CD4-positive, alpha-beta T cell (primary cell): ENCODE measurements at places on chromosomes 7 and 10.

- DNase-seq = no peak
Observed at GRCh38 chr7:47506382-47507339, 75.2 kb downstream of the TNS3 start.

GRCh38 chr7:22771872-22772228 lies 44.9 kb downstream of the IL6 start:
- no peak for DNase-seq

DNA sequence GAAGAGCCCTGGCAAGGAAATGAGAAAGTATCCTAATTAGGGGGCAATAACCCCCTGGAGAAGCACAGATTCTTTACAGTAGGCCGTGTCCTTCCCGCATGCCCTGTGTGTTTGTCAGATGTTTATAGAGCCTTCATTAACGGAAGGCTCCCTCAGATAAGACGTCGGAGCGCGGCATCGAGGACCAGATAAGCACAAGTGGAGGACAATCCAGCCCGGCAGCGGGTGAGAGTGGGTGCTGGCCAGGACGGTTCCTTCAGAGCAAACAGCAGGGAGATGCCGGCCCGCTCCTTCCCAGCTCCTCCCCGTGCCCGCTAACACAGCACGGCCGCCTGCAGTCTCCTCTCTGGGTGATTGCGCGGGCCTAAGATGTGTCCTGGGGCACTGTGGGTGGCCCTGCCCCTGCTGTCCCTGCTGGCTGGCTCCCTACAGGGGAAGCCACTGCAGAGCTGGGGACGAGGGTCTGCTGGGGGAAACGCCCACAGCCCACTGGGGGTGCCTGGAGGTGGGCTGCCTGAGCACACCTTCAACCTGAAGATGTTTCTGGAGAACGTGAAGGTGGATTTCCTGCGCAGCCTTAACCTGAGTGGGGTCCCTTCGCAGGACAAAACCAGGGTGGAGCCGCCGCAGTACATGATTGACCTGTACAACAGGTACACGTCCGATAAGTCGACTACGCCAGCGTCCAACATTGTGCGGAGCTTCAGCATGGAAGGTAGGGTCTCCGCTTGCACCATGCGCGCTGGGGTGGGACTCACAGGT lies at the start of gene GDF2:
Gene GDF2 (plus strand): TSS at position 155 of the 762 bp plus-strand sequence. CDS start 215 bp downstream, at position 370.
- no peak for DNase-seq

GRCh38 chr10:13189961-13190360 lies 28.6 kb downstream of the MCM10 start:
- no peak for DNase-seq

GRCh38 chr10:9357471-9357870 lies 1303.0 kb downstream of the GATA3 start:
- no peak for DNase-seq

DNA sequence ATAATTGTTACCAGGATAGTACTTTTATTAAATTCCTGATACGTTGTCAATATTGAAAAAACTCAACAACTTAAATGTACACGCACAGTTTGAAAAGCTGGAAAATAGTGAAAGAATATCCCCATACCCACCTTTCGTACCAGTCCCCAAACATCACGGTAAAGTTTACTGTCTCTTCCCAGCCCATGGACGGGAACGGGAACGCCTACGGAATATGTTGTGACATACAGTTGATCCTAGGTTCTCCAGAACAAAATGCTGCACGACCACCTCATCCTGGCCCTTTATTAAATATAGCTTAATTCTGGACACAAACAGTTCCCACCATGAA lies 527 bp upstream of the BCAP29 start:
- no peak for DNase-seq

GRCh38 chr7:106072715-106073091 lies 39.4 kb downstream of the SYPL1 start:
- no peak for DNase-seq

- no peak for DNase-seq
Observed at GRCh38 chr10:1251769-1252168, 195.6 kb downstream of the WDR37 start.

- DNase-seq = no peak
Observed at GRCh38 chr7:45033261-45033930, 33.4 kb downstream of the CCM2 start.

DNA sequence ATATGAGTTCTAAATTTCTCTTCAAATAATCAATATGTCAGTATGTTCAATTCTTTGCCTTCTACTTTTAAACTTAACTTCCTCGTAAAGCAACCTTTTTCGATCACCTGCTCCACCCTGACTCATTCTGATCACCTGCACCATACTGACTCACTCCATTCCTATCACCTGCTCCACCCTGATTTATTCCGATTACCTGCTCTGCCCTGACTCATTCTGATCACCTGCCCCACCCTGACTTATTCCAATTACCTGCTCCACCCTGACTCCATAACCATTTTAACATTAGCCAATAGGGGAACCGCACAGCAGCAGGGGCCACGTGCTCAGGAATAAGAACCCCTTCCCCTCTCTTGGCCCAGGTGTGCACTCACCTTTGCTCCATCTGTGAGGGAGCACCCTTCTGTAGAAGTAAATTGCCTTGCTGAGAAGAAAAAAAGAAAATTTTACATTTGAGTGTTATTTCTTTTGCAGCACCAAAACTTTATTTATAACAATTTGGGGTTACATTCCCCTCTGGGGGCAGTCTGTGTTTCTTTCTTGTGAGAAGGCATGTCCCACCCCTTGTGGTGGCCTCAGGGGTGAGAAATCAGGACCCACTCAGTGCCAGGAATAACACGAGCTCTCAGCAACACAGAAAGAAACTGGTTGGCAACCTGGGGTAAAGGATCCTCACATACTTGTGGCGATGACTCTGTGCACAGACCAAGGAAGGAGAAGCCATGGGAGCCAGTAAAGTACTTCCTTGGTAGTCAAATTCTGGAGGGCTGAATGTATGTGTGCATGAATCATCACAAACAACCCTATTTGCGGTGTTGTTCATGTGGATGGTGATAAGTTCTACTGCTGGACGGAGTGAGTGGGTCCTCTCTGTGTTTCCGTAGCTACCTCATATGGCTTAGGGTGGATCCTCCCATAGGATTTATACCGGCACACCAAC lies 29.4 kb upstream of the PPP1R9A start:
- DNase-seq = no peak

GRCh38 chr10:86295351-86295750 lies 71.2 kb downstream of the GRID1 start:
- DNase-seq = no peak

GRCh38 chr7:31878875-31879274 lies 191.3 kb downstream of the PDE1C start:
- no peak for DNase-seq

DNA sequence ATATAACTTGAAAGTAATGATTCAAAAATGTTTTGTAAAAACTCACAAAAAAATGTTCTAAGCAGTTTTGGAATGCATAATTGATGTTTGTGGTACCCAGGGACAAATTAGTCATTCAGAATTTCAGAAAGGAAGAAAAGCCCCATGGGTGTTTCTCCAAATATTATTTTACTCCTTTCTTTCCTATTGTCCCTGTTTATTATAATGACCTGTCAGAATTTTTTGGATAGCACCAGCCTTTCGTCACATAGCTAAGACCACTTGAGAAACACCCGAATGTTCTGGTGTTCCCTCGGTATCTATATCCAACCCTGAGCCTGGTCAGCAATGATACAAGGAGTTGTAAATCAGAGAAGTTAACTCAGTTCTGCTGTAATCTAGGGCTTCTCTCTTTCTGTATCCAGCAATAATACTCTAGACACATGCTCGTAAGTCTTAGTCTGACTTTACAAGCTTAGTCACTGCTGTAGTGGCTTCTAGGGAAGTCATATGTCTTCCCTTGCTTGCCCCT lies 64.8 kb upstream of the MEOX2 start:
- DNase-seq = no peak

DNA sequence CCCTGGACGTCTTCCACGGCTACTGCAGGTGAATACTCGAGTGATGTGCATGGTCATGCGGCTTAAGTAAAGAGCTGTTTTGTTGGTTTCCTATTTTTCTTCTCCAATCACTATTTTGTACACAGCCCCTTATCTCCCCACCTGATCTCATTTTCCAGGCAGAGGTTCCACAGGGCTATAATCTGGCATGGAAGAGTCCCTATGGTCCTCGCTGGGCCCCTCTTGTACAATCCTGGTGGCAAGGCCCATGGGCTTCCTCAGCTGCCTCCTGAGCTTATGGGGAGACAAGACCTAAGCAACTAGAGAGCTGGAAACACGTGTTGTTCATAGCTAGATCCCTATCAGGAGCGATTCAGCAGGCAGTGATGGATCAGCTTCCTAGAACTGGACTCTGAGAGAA lies 181.3 kb upstream of the ADO start:
- DNase-seq = no peak

DNA sequence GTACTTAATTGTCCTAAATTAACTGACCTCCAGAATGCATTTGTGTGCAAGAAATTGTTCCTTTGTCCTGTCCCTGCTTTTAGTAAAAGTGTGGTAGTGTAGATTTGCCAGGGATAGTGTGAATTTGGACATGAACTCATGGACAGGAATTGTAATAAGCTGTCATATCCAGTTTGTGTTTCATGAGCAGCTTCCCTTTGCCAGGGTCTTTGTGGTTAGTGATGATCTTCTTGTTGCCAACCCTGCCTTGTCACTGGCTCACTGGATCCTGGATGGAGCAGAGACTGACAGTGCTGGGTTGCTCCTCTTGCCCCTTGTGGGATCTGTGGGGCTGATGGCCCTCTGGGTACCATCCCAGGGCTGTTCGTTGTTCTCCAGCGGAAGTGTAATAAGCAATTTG lies 110.1 kb downstream of the CCNY start:
- DNase-seq = no peak

DNA sequence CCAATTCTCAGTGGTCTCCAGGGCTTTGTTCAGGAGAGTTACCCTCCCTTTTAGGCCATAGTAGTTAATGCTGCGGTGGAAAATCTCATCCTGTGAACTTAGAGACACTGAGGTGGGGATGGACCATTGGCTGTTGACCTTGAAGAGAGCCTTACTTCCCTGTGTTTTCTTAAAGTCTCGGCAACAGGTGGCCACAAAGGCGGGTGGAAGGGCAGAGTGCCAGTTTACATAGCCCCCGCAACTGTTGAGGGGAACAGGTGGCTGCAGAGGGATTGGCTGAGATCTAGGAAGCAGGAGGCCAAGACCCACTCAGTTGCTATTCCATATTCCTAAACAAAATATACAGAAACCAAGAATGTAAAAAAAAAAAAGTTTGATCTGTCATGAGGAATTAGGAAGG lies 160.6 kb downstream of the ST7 start:
- no peak for DNase-seq

DNA sequence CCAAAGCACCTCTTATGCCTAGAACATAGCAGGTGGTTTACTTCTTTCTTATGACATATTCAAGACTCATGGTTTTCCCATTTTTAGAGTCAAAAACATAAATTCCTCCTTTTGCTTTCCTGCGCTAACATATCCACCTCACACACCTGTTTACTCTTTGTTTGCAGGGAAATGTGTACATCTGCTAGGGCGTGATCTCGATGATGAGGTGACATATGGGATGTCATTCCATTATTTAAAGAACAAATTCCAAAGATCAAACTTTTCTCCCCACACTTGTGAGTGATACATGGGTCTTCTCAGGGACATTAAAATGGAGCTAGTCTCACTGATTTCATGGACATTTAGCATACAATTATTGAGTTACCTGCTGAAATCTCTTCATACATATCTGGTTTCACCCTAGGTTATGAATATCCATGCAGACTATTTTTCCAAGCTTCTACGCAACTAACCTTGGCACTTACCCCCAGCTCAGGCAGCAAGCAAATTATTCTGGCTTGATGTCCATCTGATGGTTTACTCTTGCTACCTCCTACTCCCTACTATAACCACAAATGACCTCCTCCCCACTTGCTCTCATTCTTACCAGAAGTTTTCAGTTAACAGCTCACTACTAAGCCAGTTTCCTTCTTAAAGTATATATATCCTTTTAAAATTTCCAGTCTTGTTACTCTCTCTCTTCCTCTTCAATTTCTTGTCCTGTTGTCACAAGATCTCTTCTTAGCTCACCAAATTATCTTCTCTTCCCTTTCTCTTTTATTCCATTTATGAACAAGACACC lies 208.5 kb downstream of the RNLS start:
- no peak for DNase-seq

GRCh38 chr7:137965942-137966640 lies 35.8 kb downstream of the CREB3L2 start:
- DNase-seq = no peak

DNA sequence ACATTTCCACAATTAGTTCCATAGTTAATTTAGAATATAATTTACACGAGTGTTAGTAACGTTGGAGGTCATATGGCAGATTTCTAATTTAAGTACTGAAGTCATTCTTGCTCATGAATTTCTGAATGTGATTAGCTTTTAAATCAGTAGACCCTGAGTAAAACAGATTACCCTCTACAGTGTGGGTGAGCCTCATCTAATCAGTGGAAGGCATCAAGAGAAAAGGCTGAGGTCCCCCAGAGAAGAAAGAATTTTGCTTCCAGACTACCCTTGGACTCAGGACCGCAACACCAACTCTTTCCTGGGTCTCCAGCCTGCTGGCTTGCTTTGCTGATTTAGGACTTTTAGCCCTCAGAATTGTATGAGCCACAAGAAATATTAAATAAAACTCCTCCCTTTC lies 33.2 kb downstream of the IFT22 start:
- DNase-seq = no peak

GRCh38 chr7:71298378-71298777 lies 166.4 kb downstream of the GALNT17 start:
- DNase-seq = no peak

DNA sequence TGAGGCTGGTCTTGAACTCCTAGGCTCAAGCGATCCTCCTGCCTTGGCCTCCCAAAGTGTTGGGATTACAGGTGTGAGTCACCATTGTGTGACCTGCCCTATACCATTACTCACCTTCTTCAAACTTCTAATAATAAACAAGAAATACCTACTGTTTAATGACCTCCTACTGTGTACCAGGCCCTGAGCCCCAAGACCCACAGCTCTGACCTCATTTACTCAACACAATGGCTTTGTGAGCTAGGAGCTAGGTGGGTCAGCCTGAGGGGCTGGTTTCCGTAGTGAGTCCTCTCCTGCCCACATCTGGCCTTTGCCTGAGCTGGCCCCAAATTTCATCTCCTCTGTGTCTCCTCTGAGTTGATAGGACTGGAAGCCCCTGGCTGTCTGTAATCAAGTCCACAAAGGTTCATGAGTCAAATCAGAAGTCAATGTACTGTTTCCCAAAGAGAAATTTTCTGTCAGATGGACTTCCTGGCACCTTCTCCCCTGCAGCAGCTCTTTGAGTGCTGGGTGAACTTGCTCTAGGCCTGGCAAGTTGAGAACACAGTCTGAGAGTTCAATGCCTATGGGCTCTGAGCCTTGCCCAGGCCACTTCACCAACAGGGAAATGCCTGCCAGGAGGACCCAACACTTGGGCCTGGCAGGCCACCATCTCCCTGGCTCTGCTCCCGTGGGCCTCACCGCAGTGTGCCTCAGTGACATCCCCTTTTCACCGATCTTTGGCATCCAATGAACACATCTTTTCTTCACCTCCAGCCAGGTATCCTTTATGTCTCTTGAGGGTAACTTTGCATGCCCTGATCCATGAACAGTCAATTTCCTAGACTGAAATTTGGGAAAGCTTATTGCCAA lies 24.0 kb downstream of the NEURL1 start:
- no peak for DNase-seq

- no peak for DNase-seq
Observed at GRCh38 chr10:14612873-14613587, 161.7 kb downstream of the FAM107B start.
